IMR-90 (cell line): ENCODE measurements at places on chromosomes 1 and 21.

- no peak for DNase-seq
Measured at GRCh38 chr1:162372159-162373071, 4.2 kb downstream of the SPATA46 start.

GRCh38 chr1:214438075-214438474 is 113.3 kb downstream of the PTPN14 start:
- DNase-seq: no peak

DNA sequence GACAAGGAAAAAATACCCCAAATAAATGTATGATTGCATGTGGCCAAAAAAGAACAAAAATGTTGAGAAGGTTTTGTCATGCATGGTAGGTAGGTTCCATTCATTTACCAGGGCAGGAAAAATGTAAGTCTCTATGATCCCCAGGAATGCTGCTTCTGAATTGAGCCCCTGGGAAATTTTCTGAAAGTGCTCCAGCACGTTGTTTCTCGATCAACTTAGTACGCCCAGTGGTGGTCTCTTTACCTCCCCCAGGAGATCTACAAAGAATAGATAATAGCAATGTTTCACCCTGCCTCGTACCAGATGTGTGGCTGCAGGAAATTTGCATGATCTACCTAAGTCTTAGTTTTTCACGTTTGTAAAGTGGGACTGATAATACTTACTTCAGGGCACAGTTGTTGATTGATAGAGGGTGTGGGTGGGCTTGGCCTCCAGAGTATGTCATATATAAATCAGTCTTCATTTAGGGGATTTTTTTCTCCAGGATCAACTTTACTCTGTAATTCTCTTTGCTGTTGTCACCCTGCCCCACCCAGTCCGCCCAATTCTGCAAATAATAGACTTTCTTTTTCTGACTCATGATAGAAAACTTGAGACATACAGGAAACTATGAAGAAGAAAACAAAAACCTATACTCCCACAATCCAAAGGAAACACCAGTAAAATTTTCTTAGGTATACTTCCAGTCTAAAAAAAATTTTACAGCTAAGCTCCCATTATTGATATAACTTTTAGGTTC is 462.0 kb upstream of the RUNX1 start:
- DNase-seq: peak; percentile 6

GRCh38 chr1:29415861-29416260 is 179.5 kb downstream of the PTPRU start:
- DNase-seq: no peak

DNA sequence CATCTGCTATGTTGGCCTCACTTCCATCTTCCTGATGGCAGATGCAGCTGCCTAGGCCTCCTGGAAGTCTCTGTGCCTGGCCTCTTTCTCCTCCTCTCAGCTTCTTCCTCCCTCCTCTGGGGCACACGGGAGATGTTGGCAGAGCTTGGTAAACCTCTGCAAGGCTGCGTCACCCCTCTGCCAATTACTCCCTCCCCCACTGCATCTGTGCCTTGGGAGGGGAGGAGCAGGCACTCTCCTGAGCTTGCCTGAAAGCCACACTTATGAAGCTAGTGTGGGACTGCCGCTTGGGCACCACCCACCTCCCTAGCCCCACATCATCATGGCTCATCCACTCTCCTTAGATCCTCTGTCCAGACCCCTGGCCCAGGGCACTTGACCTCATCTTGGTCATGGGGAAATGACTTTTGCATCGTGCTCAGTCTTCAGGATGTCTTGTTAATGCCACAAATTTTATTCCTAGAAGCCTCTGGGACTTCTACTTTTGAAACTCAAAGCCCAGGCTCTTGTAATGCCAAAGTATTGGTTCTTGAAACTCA is 7.3 kb upstream of the TMEM51 start:
- DNase-seq: no peak

DNA sequence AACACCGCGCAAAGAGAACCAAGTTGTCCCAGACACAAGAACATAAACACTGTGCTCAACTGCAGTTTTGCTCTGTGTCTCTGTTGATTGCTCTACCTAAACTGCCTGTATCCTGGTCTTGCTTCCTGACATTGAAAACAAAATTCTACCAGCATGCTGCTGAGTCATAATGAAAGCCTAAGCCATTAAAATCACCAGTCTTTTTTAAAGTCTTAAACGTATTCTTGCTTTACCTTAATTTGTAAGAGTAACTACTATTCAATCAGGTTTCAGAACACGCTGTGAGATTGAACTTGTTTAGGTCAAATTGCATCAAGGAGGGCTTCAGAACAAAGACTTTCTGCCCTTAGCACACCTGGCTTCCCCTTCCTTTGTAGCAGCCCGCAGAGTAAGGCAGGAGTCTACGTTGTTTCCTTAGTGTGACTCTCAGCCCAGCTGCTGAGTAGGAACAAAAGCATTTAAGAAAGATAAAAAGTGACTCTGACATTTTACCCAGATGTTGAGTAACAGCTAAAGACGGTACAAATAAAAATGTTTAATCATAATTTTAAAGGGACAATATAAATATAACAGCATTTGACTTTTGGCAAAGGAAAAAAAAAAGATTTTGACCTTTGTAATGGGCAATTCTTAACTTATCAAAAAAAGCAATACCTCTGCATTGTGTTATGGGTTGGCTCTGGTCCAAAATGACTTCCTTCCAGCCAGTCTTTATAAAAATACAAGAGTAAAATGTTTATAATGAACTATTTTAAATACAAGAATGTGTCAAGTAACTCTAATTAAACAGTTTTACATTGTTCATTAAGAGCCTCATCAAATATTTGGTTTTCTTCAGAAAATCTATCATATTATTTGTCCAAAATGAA is 186.9 kb upstream of the ADGRL4 start:
- DNase-seq: peak; percentile 74

- DNase-seq: peak; percentile 29
Measured at GRCh38 chr21:31218830-31219608, 125.0 kb downstream of the TIAM1 start.

- DNase-seq: no peak
Measured at GRCh38 chr1:47362828-47363227, 29.2 kb downstream of the CMPK1 start.

GRCh38 chr1:2046174-2046917 is 3.9 kb upstream of the PRKCZ start:
- DNase-seq: no peak

DNA sequence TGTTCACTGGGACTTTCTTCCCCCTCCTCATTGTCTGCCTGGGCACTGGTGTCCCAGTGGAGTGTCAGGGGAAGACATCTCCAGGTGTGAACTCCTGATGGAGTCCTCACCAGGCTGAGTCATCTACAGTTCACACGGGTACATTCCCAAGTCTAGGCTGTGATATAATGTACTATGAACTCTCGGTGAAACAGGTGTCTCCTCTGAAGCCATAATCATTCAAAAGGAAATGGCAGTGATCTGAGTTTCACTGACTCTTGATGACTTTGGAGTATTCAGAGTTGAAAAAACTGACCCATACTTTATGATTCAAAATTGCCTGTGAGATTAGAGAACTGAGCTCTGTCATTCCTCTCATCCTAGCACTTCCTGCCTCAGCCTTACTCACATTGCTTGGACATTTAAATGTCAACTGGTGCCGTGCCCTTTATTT is 9.1 kb downstream of the LAMC2 start:
- peak; percentile 60 for DNase-seq

GRCh38 chr21:22993144-22993543 is 1994.9 kb downstream of the NCAM2 start:
- no peak for DNase-seq

DNA sequence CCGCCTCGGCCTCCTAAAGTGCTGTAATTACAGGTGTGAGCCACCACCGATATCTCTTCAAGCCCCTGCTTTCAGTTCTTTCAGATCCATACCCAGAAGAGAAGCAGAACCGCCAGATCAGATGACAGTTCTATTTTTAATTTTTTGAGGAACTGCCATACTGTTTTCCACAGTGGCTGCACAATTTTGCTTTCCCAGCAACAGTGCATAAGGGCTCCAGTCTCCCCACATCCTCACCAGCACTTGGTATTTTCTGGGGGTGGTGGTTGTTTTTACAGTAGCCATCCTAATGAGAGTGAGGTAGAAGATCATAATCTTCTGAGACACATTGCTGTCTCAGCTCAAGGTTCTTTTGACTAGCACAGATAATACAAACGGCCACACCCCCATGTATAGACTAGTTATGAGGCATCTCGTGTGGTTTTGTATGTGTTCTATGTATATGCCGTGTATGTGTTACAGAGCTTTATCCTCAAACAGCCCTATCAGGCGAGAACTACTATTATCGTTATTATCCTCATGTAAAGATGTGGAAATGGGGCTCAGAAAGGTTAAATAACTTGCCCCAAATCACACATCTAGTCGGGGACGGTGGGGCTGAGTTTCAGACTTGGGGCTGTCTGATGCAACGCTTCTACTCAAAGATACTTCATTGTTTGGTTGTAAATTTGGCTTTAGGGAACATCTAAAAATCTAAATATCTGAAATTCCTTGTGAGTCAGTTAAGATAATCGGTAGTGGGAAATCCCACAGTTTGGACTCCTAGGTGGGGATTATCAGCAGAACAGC is 12.0 kb downstream of the FHAD1 start:
- no peak for DNase-seq

DNA sequence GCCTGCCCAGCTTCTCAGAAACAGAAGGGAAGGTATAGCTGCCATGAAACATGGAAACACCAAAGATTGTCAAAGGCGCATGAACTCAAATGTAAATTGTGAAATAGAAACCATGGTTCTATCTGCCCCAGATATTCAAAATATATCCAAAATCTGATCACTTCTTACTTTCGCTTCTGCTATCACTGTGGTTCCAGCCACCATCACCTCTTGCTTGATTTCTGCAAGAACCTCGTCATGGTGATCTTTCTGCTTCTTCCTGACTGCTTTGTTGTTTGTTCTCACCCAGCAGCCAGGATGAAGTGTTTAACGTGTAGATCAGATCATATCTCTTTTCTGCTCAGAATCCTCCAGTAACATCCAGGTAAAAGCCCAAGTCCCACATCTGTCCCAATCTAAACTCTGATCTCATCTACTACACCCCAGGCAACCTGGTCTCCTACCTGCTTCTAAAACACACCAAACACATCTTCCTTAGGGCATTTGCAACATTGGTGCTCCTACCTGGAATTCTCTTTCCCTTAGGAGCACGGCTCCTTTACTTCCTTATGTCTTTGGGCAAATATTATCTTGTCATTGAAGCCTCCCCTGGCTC is 10.5 kb upstream of the LMO4 start:
- no peak for DNase-seq

- DNase-seq: no peak
Measured at GRCh38 chr1:205407970-205408369, 13.9 kb downstream of the LEMD1 start.

GRCh38 chr1:203580733-203581132 is 45.9 kb upstream of the ATP2B4 start:
- no peak for DNase-seq

DNA sequence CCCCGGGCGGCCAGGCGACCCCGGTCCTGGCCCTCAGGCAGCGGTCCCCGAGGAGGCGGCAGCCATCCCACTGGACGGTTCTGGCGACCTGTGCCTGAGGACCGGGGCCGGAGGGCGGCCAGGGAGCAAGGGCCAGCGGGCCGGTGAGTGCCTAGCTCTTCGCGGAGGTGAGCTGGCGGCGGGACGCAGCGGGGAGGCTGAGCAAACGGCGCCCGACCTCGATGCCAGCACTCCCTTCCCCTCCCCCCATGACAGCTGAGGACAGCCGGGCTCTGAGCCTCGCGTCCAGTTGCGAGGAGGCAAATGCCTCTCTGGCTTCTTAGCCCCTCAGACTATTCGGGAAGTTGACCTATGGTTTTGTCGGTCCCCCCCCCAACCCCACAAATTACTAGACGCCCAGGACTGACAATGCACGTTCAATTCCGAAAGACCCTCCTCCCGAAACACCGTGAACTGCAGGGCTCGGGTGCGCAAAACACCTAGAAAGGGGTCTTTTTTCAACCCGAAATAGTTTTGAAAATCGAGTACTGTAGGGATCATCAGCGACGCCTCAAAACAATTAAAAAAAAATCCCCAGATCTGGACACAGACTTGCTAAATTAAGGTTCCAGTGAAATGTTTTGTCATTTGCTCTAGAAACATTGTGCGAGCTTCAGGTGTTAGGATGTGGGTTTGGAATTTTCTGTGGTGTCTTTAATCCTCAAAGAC is 8.3 kb downstream of the CDKN2C start:
- peak; percentile 49 for DNase-seq

GRCh38 chr1:214584805-214585766 is 17.9 kb upstream of the CENPF start:
- DNase-seq: peak; percentile 73

DNA sequence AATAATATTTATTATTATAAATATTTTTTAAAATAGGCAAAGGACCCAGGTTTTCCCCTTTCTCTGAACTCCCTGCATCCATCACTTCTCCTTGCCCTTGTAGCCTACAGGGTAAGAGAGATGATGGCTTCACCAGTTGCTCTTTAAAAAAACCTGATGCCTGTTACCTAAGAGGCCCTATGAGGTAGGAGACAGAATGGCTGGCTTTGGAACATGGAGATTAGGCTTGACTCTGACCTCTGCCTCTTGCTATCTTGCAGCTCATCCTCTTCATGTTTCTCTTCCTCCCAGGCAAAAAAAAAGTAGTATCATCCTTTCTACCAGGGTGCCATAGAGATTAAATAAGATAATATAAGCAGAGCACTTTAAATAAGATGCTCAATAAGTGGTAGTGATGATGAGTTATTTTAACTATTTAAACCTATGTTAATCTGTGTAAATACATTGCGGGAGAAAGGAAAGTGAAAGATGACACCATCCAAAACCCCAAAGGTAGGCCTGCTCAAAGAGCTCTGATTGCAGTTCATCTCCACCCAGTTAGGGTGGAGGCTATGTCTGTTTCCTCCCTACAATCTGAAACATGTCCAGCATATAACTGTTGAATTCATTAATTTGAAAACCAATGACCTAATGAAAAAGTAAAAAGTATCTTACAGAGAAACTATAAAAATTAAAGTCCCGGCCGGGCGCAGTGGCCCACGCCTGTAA is 51.8 kb downstream of the RGS2 start:
- no peak for DNase-seq

- no peak for DNase-seq
Measured at GRCh38 chr1:78281580-78281979, 209.2 kb upstream of the PTGFR start.

DNA sequence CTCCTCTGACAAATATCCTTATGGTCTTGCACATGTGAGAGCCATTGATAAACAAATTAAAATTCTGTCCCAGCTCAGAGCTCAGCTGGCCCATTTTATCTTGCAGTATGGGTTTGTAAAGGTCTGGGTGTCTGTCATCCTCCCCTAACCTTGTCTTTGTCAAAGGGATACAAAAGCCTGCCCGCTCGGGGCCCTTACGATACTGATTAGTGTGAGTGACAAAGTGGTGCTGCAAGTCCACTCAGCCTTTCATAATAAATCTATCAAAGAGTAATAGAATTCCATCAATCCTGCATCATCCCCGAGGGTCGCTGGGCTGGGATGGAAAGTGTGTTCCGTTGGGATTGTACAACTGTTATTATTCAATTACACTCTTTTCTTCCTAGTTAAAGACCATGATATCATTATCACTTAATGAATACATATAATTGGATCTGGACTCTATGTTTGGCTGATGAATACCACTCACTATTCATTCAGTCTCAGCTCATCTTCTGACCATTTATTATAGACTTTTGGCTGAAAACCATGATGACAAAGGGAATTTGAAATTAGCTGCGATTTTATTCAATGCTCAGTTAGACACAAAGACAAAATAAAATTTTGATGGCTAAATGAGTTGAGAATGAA is 122.5 kb upstream of the FOXD3 start:
- no peak for DNase-seq
